ENCODE measurements at places on chromosomes 7 and 10.

DNA sequence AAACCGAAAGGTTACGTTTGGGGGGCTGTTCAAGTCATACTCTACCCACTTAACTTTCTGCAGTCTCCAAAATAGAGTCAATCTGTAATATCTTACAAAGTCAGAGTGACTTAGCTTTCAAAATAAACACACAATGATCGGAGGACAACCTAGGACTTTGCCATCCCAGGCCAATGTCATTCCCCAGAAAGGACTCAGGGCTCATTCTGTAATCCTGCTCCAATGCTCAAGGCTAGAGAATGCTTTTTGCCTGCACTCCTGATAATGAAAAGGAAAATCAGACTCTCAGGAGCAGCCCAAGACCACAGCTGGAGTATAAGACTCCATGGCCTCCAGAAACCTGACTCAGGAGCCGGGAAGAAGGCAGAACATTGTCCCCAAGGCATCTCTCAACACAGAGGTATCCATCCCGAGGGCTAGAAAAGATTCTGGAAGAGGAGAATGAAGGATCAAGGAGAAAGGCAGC, 28.5 kb upstream of the ASCC1 start:
- no peak for DNase-seq

- DNase-seq, result no peak
These were observed 142.7 kb upstream of the PCBD1 start for GRCh38 chr10:71031026-71031425.

DNA sequence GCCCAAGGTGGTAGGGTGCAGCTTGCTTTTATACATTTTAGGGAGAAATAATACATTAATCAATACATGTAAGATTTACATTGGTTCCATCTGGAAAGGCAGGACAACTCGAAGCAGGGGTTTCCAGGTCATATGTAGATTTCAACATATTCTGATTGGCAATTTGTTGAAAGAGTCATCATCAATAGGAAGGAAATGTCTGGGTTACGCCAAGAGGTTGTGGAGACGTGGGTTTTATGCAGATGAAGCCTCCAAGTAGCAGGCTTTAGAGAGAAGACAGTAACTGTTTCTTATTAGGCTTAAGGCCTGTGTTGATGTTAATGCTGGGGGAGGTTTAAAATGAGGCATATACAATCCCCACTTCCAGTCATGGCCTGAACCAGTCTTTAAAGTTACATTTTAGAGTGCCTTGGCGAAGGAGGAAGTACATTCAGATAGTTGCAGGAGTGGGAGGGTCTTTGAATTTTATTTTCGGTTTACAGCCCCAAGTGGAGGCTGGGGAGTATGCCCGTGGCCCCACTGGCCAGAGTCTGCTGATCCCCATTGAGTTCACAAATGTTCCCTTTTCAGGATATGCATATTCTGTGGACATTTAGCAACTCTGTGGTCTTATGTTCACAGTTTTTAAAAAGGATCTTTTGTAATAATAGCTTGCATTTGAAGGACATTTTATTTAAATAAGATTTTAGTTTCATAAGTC, 166.0 kb upstream of the GDF10 start:
- DNase-seq, result no peak

GRCh38 chr7:111654343-111654742, 92.1 kb upstream of the IMMP2L start:
- no peak for DNase-seq

- no peak for DNase-seq
These were observed 282.3 kb downstream of the HGF start for GRCh38 chr7:81487516-81487915.

- no peak for DNase-seq
These were observed 4.8 kb downstream of the SLIT1 start for GRCh38 chr10:97180986-97181385.

Data from CD4-positive, alpha-beta T cell treated with Interleukin-1 beta for 1 hour (primary cell).